ENCODE measurements at places on chromosomes 3 and 15.

DNA sequence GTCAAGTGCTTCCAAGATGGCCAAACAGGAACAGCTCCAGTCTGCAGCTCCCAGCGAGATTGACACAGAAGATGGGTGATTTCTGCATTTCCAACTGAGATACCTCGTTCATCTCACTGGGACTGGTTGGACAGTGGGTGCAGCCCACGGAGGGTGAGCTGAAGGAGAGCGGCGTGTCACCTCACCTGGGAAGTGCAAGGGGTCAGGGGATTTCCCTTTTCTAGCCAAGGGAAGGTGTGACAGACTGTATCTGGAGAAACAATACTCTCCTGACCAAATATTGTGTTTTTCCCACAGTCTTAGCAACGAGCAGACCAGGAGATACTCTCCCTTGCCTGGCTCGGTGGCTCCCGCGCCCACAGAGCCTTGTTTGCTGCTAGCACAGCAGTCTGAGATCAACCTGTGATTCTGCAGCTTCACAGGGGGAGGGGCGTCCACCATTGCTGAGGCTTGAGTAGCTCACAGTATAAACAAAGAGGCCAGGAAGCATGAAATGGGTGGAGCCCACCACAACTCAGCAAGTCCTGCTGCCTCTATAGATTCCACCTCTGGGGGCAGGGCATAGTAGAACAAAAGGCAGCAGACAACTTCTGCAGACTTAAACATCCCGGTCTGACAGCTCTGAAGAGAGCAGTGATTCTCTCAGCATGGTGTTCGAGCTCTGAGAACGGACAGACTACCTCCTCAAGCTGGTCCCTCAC, 293.5 kb upstream of the SUCLG2 start:
- peak; percentile 16 for DNase-seq

- no peak for DNase-seq
Measured at GRCh38 chr3:182596676-182597410, 196.5 kb upstream of the ATP11B start.

GRCh38 chr3:195897081-195897852, 11.1 kb downstream of the TNK2 start:
- no peak for DNase-seq

- no peak for DNase-seq
Measured at GRCh38 chr15:67843092-67843501, 3.3 kb upstream of the RNU6-1 start.

DNA sequence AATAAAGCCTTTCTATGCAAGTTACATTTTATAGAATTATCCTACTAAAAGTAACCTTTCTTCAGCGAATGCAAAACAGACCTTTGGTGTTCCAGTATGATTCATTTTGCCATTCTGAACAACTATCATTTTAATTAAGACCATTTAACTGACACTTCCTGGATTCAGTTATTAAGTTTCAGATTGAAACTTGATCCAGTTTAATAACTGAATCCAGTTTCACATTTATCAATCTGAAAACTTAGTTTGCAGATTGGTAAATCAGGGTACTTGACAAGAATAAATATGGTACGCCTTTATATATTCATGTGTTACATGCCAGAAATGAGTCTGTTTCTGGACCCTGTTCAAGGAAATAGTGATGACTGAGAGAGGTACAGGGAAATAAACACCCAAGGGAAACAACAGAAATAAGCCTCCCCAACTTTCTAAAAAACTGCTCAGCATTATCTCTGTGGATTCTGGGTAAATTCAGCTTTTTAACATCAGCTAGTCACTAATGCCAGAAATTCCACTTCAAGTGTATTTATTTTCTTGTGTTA, 23.3 kb upstream of the NFKBIZ start:
- DNase-seq: no peak

DNA sequence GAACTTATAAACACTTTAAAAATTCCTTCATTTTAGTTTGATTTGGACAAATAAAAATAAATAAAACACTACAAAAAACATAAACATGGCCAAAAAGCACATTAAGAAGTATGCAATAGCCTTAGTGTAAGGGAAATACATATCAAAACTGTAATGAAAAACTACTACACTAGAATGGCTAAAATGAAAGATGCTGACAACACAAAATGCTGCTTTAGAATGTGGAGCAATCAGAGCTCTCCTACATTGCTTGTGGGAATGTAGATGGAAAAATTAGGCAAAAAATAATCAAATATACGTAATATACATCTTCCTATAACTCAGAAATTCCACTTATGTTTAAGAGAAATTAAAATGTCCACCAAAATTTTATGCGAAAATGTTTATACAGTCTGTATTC, 96.2 kb downstream of the ABI3BP start:
- DNase-seq: no peak

All from stimulated activated CD4-positive, alpha-beta T cell treated with anti-CD3 and anti-CD28 coated beads, Interleukin-15, amount 100 ng/mL, for 48 hours (primary cell).